ENCODE measurements at places on chromosomes 2 and 18.

- DNase-seq = no peak
These were observed 805.2 kb downstream of the GALR1 start for GRCh38 chr18:78054801-78055200.

GRCh38 chr18:64695851-64696553 is 547.1 kb upstream of the LINC00305 start:
- no peak for DNase-seq

DNA sequence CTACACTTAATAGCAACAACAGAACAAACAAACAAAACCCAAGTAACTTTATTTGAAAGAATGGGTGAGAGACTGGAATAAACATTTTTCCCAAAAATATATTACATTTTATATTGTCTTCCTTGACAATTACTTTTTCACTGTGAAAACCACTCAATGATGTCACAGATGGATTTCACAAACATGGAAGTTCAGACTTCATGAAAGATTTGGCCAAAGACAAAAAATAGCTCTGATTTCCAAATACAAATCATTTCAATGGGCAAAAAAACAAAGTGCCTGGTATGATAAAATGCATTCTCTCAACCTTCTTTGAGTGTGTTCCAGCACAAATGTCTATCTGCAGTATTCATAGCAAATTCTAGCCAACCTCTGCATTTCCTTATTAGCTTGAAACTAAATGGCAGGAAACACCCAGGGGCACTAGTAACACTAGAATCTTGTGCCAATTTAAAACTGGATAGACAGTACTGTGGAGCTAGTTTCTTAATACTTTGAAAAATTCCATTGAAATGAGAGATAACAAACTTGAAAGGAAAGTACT is 28.5 kb upstream of the NAPG start:
- no peak for DNase-seq

GRCh38 chr2:238861766-238862315 is 14.0 kb downstream of the TWIST2 start:
- no peak for DNase-seq

DNA sequence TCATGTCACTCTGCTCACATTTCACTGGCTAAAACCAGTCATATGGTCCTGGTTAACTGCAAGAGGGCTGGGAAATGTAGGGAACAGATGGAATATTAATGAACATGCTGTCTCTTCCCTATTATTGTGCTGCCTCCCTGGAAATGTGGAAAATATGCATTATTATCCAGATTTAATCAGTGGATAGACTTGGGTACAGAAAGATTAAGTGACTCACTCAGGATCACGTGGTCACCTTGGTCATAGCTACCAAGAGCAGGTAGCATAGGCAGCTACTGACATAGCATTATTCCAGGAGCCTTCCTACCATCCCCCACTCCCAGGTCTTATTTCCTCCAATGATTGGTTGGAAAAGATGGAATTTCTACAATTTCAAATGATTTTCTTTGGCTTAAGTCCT is 141.1 kb downstream of the HRH4 start:
- peak; percentile 78 for DNase-seq

DNA sequence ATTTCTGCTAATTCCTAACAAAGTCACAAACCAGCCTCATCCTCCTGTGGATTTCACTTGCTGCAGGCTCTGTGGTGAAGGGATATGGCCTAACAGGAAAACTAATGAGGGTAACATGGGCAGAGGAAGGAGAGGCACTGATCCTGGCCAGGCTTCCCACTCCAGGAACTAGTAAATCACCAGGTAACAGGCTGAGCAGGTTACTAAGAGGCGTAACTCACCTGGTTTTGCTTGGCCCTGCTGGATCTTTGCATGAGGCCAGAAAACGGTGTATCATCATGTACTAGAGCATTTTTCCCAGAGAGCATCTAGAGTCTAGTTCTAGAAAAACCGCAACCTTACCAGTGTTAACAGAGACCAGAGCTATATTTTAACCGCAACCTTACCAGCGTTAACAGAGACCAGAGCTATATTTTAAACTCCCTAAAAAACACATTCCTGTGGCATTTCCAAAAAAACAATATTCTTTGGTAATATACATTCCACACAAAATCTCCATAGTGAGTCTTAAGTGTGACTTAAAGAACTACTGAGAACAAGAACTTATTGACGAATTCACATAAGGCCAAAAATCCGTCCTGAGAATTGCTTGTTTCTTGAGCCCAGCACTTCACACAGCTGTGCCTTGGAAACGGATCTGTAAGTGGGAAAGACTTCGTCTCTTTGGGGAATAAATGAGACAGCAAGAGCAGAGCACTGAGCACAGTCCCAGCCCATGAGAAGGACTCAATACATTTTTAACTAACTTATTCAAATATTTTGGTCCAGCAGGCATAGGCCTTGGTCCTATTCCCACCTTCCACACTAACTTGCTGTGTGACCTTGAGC is 43.4 kb downstream of the DPP4 start:
- no peak for DNase-seq

DNA sequence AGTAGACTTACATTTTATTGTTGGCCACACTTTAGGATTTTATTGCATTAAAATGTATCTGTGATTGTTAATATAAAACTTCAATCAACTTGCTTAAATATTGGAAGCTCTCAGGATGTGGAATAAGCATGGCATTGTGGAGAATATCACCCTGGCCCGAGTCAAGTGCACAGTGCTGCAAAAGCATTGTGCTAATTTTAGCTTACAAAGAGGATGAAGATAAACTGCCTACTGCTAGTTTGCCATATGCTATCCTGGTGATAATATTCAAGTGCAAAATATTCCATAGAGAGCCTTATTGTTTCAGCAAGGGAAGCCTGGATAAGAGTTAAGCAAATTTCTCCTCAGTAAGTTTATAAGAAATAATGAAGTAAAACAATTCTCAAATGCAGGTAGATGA is 54.5 kb downstream of the MEIS1 start:
- no peak for DNase-seq

DNA sequence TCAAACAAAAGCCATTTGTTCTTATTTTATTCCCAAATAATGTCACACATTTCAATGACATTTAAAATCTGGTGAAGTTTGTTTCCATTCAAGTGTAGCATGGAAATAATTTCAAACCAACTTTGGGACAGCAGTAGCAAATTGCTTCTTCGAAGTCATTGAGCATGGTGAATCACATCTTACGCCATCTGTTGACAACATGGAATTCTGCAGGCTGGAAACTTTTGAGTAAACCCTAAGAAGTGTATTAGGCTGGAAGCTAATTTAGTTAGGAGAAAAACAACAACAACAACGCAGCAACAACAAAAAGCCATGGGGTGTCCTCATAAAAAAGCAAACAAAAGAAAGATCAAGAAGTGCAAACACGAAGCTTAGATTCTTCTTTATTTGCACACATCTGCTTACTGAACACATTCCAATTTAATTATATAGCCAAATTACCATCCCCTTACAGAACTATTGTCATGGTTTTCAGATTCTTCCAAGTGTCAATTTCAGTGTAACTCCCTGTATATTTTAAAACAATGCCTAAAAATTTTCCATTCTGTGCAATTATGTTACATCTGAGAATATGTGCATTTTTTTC is 659.0 kb upstream of the CDH7 start:
- peak; percentile 76 for DNase-seq

DNA sequence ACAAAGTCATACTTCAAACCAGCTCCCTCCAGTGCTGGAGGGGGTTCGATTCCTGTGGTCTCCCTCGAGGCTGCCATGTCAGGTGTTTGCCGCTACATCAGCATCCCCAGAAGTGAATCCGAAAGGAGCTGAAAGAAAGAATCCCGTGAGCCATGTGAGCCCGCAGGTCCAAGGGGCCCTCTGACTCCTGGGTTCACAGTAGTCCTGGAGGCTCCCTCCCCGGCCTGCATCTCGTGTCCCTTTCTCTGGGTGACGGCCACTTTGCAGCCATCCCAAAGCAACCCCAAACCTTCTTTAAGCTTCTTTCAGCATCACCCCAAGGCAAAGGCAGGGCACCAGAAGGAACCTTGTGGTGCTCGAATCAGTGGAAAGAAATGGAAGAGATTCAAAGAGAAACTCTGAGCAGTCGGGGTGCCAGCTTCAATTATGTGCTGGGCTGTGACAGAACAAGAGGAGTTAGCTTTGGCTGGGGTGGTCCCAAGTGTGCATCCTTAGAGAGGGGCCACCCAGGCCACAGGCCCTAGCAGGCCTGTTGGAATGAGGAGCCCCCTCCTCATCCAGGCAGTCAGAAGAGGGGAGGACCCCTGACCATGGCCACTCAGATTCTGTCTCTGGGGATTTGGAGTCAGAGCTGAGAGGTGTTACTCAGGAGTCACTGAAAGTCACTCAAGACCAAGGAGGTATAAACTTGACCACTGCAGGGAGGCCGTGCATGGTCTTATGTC is 59.7 kb downstream of the CIB4 start:
- DNase-seq = no peak

GRCh38 chr18:24078391-24078790 is 60.5 kb upstream of the CABYR start:
- DNase-seq = no peak

- peak; percentile 44 for DNase-seq
These were observed 340.0 kb upstream of the MEX3C start for GRCh38 chr18:51537487-51537886.

DNA sequence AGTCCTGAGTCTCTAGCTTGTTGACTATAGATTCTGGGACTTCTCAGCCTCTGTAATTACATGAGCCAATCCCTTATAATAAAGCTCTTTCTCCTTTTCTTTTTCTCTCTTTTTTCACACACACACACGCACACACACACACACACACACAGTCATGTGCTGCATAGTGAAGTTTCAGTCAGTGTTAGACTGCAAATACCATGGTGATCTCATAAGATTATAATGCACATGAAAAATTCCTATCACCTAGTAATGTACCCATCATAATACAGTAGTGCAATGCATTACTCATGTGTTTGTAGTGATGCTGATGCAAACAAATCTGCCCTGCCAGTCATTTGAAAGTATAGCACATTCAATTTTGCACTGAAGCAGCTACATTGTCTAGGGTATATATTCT is 558.2 kb downstream of the SUCLG1 start:
- DNase-seq = no peak

- no peak for DNase-seq
These were observed 34.6 kb upstream of the C2orf15 start for GRCh38 chr2:99106913-99107312.

DNA sequence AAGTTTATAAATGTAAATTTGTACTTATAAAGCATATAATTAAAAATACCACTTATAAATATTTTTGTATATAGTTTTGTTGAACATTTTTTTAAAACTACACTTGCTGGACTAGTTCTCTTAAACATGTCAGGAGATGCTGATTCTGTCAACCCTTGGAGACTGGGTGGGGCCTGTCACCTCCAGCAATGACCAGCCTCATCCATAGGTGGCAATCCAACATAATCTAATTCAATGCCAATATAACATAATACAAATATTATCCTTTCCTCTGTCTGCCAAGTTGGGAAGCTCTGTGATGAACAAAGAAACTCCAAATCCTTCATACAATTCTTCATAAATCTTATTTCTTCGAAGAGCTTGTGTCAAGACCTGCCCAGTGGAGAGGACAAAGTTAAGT is 140.4 kb downstream of the RBMS1 start:
- DNase-seq = no peak

DNA sequence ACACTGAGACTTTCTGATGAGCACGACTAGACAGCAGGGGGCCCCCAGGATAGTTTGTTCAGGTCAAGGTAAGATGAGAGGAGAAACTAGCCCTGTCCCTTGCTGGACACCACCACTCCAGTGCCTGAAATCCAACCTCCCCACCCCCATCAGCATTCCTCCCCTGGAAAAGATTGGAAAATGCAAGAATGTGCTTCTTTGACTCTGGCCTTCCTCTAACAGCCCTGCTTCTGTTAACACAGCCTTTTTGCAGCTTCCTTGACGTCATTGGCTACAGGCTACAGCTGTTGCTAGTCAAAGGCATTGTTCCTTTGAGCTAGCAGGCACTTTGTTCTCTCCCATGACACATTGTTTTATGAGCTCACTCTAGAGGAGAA is 20.1 kb upstream of the LTBP1 start:
- no peak for DNase-seq

- peak; percentile 9 for DNase-seq
These were observed 686.1 kb downstream of the KCNJ3 start for GRCh38 chr2:155384555-155385123.

- DNase-seq = no peak
These were observed 305.4 kb upstream of the HS6ST1 start for GRCh38 chr2:128623776-128624761.

DNA sequence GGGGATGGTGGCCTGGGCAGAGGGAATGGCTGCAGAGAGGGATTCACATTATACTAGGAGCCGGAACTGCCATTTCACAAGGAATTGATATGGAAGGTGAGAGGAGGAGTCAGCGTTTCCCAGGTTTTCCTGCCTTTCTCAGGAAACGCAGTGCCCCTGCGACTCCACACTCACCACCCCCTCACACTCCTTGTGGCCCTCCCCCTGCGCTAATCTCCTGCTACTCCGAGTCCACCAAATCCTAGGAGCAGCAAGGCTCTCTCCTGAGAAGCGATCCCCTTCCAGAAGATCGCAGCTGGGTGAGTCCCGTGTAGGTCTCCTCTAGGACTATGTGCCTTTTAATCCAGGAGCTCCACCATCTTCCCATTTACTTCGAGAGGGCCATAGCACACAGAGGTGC is 140.6 kb downstream of the VAPA start:
- DNase-seq = no peak

DNA sequence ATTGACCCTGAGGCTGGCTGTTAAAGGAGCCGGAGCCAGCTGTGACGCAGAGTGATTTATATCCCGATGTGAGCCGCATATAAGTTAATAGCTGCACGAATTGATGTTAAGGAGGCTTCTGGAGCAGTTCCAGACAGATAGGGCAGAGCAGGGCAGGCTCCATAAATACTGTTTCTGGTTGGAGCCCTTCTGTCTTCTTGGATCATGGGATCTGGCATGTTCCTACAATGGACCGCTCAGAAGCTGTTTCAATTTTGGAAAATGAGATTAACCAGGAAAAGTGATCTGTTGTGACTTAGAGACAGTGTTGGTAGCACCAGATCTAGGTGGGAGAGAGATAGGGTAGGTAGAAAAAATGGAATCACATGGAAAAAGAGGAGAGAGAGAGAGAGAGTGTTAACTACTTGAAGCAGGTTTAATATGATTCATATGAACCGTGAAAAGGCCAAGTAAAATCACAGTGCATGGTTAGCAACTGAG is 4.8 kb upstream of the IGFBP5 start:
- DNase-seq = peak; percentile 60

DNA sequence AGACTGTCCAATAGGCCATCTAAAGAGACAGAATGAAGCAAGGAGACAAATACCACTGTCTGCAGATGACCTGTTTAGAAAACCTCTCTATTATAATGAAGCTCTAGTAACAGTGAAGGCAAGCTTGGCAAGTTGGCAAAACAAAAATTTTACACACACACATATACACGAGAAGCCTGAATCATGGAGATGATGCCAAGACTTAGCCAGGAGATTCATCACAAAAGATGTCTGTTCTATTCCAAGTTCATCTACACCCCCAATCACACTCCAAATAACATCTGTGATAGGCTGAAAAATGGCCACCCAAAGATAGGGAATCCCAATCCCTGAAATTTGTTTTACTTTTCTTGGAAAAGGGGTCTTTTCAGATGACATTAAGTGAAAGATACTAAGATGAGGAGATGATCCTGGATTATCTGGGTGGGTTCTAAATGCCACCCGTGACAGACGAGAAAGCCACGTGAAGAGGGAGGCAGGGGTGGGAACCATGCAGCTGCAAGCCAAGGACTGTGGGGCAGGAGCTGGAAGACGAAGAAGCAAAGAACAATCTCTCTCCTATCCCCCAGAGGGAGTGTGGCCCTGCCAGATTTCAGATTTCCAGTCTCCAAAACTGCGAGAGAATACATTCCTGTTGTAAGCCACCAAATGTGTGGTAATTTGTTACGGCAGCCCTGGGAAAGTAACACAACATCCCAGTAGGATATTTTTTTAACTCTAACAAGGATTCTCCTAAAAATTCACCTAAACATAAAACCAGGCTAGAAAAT is 20.0 kb downstream of the HDLBP start:
- no peak for DNase-seq

All from NCI-H446 treated with DMSO at 0.1 percent for 48 hours (cell line).